ENCODE measurements at places on chromosomes 1 and 21.

GRCh38 chr21:22444990-22445389, 1446.8 kb downstream of the NCAM2 start:
- no peak for DNase-seq

DNA sequence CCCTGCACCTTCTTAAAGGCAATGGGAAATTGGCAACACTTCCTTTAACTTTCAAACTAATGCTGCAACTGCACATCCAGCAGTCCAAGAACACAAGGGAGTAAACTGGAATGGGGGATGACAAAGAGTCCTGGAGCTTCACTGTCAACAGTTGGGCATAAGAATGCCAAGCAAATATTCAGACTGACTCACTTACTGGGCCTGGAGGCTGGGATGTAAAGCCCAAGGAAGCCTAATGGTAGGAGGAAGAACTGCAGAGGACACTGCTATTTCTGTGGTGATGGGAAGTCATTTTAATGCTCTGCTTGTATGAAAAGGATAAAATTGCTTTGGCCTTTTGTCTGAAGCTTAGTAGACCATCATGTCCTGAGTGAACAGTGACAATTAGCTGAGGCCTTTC, 15.7 kb upstream of the DMRTA2 start:
- no peak for DNase-seq

- no peak for DNase-seq
These were observed 569 bp downstream of the RNF207 start for GRCh38 chr1:6206520-6206855.

GRCh38 chr1:111735858-111736544, 3.2 kb downstream of the INKA2 start:
- DNase-seq: peak; percentile 34

- peak; percentile 50 for DNase-seq
These were observed 59.2 kb upstream of the SSBP3 start for GRCh38 chr1:54465351-54465811.

DNA sequence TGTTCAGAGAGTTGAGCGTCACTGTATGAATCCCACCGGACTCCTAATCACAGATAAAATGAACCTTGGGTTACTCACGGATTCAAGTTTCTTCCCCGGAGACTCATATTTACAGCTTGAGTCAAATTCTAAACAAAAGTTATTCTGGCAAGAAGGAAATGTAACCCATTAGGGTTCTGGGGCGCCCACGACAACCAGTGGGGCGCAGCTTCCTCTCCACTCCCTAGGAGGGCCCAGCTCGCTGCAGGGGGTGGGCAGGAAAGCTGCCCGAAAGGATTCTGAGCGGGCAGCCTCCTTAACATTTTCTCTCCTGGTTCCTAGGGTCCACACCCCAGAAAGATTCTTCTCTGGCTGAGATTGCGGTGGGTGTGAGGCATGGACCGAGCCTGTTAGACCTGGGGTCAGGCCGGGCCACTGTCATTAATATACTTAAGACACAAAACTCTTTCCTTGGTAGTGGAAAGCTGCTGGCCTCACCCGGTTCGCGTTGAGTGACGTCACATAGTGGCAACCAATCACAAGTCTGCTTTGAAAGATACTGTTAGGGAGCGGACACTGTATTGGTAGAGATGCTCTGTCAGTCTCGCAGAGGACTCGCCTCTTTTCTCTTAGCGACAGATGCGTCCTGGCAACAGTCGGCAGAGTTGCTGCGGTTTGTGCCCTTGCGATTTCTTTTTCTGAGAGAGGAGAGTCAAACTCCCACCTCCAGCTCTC, 13.6 kb upstream of the MCOLN3 start:
- peak; percentile 85 for DNase-seq

DNA sequence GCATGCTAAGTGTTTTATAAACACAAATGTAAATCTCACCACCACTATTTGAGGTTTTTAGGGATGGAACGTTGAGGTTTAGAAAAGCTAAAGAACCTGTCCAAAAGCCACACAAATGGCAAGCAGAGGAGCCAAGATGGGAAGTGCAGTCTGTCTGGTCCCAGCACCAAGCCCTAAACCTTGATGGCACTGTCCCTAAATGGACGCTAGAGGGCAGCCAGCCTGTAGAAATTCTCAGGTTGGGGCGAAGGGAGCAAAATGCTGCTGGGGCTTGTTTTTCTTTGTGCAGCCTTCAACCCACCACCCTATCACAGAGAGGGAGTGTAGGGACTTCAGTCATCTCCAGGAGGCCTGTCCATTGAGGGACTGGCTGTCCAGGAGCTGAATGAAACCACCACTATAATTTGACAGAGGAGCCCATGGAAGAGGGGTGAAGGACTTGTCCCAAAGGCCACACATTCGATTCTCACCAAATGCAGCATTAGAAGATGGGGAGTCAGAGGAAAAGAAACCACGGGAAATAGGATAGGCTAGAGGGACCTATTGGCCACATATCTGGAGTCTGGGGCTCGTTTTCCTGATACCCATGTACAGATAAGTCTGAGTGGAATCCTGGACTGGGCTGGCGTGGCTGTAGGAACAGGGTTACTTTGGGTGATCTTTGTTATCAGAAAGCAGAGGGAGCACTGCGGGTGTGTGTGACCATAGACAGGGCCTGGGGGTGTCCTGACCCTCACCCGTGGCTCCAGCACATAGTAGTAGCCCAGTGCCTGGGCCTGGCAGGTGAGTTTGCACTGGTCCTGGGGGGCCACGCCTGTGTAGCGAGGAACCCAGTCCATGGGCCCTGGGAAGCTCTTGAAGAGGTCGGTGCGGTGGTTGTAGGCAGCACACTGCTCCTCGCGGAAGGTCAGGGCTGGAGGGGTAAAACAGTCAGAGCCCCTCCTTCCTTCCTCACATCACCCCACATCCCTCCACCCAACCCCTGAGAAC, 6.1 kb downstream of the ADAMTS4 start:
- DNase-seq: peak; percentile 93

All from Kasumi-1 (cell line).